Tibial nerve (tissue), 4 donors: ENCODE measurements at places on chromosomes 12 and 14. TPM values are rescaled to one million over a fixed set of nuclear protein-coding genes. Genes with fewer than 3 reads are reported as not detected.

- DNase-seq: no peak
- no peaks in the 10 kb centered on the region for H3K36me3 ChIP-seq
- H3K4me3 ChIP-seq: no peak overlapping the region
- no peaks in the 10 kb centered on the region for H3K4me1 ChIP-seq
- H3K27ac ChIP-seq: no peak overlapping the region
Observed at GRCh38 chr12:132094269-132094891, 49.7 kb downstream of the DDX51 start.

DNA sequence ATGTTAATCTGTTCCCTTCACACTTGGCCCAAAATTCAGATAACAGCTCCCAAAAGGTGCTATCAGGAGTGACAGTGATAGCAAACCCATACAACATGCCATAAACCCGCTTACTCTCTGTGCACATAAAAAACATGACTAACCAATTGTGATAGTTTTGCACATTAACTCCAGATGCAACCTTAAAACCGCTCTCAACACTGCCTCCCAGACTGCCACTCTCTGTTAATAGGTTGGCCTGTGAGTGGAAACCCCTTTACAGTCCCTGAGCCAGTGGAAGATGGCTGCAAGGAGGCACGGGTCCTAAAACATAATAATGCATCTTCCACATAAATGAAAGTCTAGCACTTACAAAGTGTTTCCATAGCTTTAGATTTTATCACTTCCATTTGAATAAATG is 12.0 kb upstream of the TMTC1 start:
- no peaks in the 10 kb centered on the region for H3K36me3 ChIP-seq
- H3K27me3 ChIP-seq: no peaks in the 10 kb centered on the region
- H3K4me1 ChIP-seq: peaks cover 12% of the 10 kb centered on the region
- no peak for DNase-seq

DNA sequence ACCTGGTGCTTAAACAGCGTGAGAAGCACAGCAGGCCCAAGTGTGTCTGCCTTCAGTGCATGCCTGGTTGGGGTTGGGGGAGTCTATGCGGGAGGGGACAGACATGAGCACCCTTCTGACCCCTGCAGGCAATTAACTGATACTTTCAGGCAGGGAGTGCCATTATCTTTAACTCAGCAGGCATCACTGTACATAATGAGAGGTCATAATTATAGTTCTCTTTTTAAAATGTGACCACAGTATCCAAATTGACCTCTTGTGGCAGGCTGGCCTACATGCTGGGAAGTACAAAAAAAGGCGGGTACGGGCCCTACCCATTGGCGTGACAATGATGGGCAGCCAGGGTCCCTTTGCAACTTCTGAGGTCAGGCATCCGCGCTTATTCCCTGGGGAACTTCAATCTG is 209.1 kb downstream of the FOXN3 start:
- DNase-seq: no peak
- no peak overlapping the region for H3K4me3 ChIP-seq
- H3K27me3 ChIP-seq: no peaks in the 10 kb centered on the region
- no peaks in the 10 kb centered on the region for H3K4me1 ChIP-seq
- H3K27ac ChIP-seq: no peak overlapping the region

- no peak overlapping the region for H3K4me3 ChIP-seq
- H3K27ac ChIP-seq: no peak overlapping the region
- no peaks in the 10 kb centered on the region for H3K27me3 ChIP-seq
Observed at GRCh38 chr14:56219666-56220413, 101.6 kb downstream of the PELI2 start.

GRCh38 chr14:94043111-94043755 is 17.1 kb downstream of the OTUB2 start:
- no peaks in the 10 kb centered on the region for H3K27me3 ChIP-seq
- no peak for DNase-seq
- H3K27ac ChIP-seq: no peak overlapping the region
- H3K4me3 ChIP-seq: no peak overlapping the region

GRCh38 chr12:125493704-125494308 is 428.6 kb downstream of the AACS start:
- no peak for DNase-seq
- no peak overlapping the region for H3K4me3 ChIP-seq
- no peaks in the 10 kb centered on the region for H3K27me3 ChIP-seq
- H3K36me3 ChIP-seq: no peaks in the 10 kb centered on the region
- no peak overlapping the region for H3K27ac ChIP-seq

DNA sequence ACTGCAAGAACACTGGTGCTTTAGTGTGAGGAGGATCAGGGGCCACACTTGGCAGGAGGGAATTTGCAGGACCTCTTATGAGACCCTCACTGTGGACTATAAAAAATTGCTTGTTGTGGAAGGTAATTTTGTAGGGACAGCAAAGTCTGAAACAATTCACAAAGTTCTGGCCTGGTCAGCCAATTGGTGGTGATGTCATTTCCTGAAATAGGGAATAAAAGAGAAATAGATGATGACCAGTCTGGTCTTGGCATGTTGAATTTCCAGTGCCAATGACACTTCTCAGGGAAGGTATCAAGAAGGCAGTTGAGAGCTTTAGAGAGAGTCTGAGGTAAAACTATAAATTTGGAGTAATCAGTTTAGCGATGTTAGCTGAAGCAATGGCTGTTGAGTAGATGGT is 129.3 kb upstream of the LMNTD1 start:
- no peaks in the 10 kb centered on the region for H3K4me1 ChIP-seq
- no peaks in the 10 kb centered on the region for H3K27me3 ChIP-seq
- no peak overlapping the region for H3K27ac ChIP-seq
- no peak overlapping the region for H3K4me3 ChIP-seq

DNA sequence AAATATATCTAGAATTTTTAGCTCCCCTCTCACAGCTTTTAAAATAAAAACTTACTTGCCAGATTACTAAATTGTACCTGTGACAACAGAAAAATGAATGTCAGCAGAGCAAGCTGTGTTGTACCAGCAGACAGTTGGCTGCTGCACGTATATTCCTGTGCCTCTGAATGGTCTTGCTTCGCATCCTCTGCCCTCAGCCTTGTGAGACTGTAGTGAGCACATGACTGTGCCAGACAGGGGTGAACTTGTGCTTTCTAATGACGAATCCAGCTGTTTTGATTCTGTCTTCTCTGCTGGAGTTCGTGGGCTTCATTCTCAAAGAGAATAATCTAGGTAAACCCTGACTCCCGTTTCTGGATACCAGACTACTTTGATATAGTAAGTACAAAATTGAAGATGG is 58.3 kb upstream of the FRMD6 start:
- no peaks in the 10 kb centered on the region for H3K36me3 ChIP-seq
- no peaks in the 10 kb centered on the region for H3K27me3 ChIP-seq
- no peak overlapping the region for H3K27ac ChIP-seq
- no peak overlapping the region for H3K4me3 ChIP-seq
- DNase-seq: no peak

- no peaks in the 10 kb centered on the region for H3K36me3 ChIP-seq
- no peaks in the 10 kb centered on the region for H3K27me3 ChIP-seq
- H3K4me3 ChIP-seq: peak overlapping the region; percentile 90
- DNase-seq: no peak
- H3K4me1 ChIP-seq: no peaks in the 10 kb centered on the region
Observed at GRCh38 chr14:96797582-96798349, 584 bp downstream of the VRK1 start.

- no peak for DNase-seq
- H3K27me3 ChIP-seq: no peaks in the 10 kb centered on the region
- peaks cover 45% of the 10 kb centered on the region for H3K36me3 ChIP-seq
- peak overlapping the region; percentile 67 for H3K27ac ChIP-seq
- H3K4me1 ChIP-seq: no peaks in the 10 kb centered on the region
Observed at GRCh38 chr14:23359722-23360447, 5.1 kb downstream of the EFS start.

DNA sequence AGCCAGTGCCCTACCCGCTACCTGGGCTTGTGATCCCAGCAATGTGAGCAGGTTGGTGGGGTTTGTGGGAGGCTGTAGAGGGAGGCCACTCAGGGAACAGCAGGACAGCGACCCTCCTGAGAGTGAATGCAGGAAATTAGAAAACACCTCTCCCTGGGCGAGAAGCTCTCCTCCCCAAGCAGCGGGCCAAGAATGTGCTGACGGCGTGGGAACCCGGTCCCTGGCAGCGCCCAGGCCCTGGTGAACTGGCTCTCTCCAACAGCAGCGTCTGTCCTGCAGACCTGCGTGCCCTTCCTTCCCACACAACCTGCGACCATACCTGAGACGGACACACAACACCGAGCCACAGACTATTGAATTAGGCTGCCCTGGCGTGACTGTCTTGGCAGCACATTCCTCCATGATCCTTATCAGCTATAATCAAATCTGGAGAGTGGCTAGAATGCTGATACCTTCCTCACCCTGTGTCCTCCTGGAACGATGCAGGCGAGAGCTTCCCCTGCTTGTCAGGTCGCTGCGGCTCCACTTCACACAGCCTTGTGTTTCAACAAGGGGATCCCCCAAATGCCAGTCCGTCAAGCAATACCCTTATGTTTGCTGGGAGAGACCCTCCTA is 114.8 kb upstream of the GSC start:
- no peak for DNase-seq
- H3K27ac ChIP-seq: no peak overlapping the region
- no peaks in the 10 kb centered on the region for H3K27me3 ChIP-seq
- no peak overlapping the region for H3K4me3 ChIP-seq

DNA sequence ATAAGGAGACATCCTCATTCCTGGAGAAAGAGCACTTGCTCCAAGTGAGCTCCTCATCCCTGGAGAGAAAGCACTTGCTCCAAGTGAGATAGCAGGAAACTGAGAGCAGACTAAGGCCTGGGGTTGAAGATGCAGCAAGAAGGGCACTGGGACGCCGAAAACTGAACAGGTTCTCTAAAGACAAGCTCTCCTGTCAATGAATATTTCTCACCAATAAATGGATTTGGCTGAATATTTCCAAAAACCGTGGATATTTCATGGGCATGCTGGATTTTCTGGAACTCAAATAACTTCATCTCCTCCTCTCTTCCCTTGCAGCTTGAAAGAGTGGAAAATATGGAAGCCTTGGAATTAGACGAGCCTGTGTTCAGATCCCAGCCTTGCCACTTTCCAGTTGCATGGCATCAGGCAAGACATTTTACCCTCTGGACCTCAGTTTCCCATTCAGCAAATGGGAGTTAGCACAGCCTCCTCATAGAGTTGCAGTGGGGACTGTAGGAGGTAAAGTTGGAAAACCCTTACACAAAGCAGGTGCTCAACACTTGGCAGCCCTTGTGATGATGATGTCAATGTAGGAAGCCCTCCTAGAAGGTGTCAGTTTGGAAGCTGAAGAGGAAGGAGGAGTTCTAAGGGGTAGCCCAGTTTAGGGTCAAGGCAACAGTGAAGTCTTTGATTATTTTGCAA is 4.4 kb upstream of the KRT76 start:
- H3K36me3 ChIP-seq: no peaks in the 10 kb centered on the region
- H3K27ac ChIP-seq: no peak overlapping the region
- no peaks in the 10 kb centered on the region for H3K27me3 ChIP-seq
- no peak for DNase-seq

GRCh38 chr12:62738105-62738504 is 196.8 kb downstream of the PPM1H start:
- no peaks in the 10 kb centered on the region for H3K27me3 ChIP-seq
- H3K36me3 ChIP-seq: no peaks in the 10 kb centered on the region
- H3K4me3 ChIP-seq: no peak overlapping the region
- no peak overlapping the region for H3K27ac ChIP-seq

DNA sequence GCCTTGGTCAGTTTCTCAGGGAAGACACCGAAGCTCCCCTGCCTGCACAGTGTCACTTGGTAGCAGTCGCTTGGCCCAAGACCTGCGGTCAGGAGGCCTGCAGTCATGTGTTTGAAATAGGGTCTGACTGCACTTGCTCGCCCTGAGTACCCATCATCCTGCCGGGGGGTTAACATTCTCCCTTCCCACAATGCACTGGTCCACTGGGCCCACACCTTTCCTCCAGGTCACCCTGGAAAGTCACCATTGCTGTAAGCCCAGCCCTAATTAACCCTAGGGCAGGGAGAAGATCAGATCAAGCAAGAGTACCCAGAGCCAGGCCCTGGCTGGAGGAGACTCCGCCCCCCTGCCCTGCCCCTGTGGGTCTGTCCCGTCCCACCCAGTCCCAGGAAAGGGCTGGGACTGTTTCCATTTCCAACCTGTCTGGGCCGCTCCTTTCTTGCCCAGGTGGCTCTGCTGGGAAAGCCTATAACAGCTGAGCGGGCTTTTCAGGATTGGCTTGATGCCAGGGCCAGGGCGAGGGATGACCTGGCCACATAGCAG is 87.1 kb downstream of the ZFP36L1 start:
- no peaks in the 10 kb centered on the region for H3K36me3 ChIP-seq
- H3K4me3 ChIP-seq: no peak overlapping the region
- no peaks in the 10 kb centered on the region for H3K27me3 ChIP-seq
- no peak for DNase-seq

DNA sequence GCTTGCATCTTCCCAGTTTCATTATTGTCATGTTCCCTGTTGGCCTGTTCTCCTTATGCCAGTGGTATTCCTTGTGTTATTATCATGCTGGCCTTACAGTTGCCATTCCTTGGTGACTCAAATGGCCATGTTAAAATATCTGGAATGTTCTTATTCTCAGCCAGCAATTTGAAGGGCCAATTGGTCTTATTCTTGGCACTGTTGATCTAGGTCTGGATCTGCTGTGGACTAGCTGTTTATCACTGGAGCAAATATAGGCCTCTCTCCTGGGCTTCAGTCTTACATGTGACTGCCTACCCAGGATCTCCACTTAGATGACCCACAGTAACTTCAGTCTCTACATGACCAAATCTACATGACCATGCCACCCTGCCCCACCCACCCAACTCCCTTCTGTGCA is 5.4 kb downstream of the CIPC start:
- H3K27me3 ChIP-seq: no peaks in the 10 kb centered on the region
- peaks cover 23% of the 10 kb centered on the region for H3K36me3 ChIP-seq
- peaks cover 55% of the 10 kb centered on the region for H3K4me1 ChIP-seq
- peak overlapping the region; percentile 99 for H3K27ac ChIP-seq
- no peak for DNase-seq
- H3K4me3 ChIP-seq: no peak overlapping the region

GRCh38 chr12:7101047-7101693 is 7.8 kb downstream of the C1RL start:
- H3K27ac ChIP-seq: no peak overlapping the region
- H3K4me3 ChIP-seq: no peak overlapping the region
- H3K4me1 ChIP-seq: no peaks in the 10 kb centered on the region
- peaks cover 80% of the 10 kb centered on the region for H3K36me3 ChIP-seq

CERS5 gene
- 42.6 TPM for total RNA-seq

FBRSL1 gene
- total RNA-seq: 14.0 TPM

DAO gene
- total RNA-seq: not detected

POTEG gene
- not detected for total RNA-seq

RASAL1 gene
- total RNA-seq: 0.87 TPM

ITGB7 gene
- total RNA-seq: 7.1 TPM

GDF3 gene
- not detected for total RNA-seq

TMEM132C gene
- 8.2 TPM for total RNA-seq

SYNDIG1L gene
- total RNA-seq: not detected

HCFC2 gene
- total RNA-seq: 20.2 TPM

SLC8A3 gene
- total RNA-seq: 0.22 TPM

RTN1 gene
- total RNA-seq: 16.1 TPM

MYBPC1 gene
- total RNA-seq: under 0.01 TPM

NANOG gene
- 0.84 TPM for total RNA-seq

LRP1-AS gene
- total RNA-seq: not detected

TEP1 gene
- total RNA-seq: 50.0 TPM

IGFBP6 gene
- total RNA-seq: 4,573 TPM

OR11H7 gene
- not detected for total RNA-seq
